ENCODE measurements at places on chromosomes 13 and 19. TPM values are rescaled to one million over a fixed set of nuclear protein-coding genes. Genes with fewer than 3 reads are reported as not detected.

- DNase-seq, result no peak
Observed at GRCh38 chr13:79212064-79212619, 193.9 kb downstream of the RBM26 start.

- DNase-seq, result no peak
Observed at GRCh38 chr13:108267347-108267746, 2.2 kb upstream of the TNFSF13B start.

C1QTNF9 gene
- 0.95 TPM for total RNA-seq

GRCh38 chr13:36787181-36787580, 31.8 kb upstream of the RFXAP start:
- DNase-seq, result no peak

DNA sequence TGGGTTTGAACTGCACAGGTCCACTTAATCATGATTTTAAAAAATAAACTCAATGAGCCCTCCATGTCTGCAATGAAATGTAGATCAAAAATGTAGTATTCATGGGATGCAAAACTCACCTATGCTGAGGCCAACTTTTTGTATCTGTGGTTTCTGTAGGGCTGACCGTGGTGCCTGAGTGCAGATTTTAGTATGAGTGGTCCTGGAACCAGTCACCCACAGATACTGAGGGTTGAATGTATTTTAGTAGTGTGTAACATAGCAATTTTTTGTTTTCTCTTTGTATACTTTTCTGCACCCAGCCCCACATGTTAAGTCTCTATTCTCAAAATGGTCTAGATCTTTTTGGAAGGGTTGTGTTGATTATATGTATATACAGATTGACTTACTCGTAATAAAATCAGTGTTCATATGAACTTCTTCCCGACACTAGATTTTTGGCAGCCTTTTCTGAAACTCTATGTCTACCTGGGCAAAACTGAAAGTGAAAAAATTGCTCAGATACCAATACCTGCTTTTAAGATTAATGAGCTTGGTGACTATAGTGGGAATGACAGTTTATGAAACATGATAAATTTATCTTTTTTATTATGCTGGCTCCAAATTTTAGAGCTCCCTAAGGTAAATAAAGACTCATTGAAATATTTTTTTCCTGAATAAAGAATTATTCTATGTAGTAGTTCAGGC, 51.6 kb downstream of the DNAJC15 start:
- no peak for DNase-seq

- DNase-seq, result no peak
Observed at GRCh38 chr19:4965061-4965460, 3.9 kb upstream of the KDM4B start.
